GM03348 (cell line): ENCODE measurements at places on chromosomes 2 and 18.

DNA sequence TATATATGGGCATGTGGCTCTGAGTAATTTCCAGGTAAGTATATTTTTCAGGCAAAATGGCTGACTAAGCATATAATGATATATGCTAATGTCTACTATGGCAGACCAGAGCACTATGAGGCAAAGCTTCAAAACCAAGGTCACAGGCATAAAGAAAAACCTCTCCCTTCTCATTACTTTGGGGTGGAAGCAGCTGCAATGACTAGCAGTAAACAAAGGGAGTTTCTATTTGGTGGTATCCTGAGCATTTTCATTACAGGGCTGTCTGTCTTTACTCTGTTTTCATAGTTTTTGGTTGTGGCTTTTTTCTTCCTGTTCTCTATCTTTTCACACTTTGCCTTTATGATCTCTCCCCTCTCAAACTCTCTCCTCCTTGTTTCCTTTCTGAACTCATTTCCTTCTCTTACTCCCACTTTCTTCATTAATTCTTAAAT is 15.6 kb downstream of the PDE6D start:
- DNase-seq: no peak

DNA sequence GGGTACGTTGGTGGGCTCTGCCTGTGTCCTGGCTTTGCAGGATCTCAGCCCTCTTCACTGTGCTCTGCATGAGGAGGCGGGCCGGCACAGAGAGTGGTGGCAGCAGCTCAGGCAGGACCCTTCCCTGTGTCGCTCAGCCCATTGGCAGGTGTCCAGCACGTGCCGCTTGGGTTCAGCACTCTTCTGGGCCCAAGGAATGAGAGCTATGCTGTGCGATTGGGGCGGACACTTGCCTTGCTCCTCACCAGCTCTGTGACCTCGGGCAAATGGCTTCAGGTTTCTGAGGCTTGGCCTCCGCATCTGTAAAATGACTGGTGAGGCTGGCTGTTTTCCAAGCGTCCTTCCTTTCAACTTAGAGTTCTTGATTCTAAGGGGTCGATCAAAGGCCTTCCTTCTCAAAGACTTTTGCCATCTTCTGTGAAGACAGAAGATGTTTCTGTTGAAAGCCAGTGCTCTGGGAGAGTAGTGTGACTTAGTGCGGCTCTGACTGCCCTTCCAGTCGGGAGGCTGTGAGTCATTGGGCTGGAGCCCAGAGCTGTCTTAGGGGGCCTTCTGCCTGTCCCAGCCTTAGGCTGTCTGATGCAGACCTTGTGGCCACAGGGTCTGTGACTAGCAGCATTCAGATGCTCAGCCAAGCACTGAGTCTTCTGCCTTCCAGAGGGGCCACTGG is 35.6 kb downstream of the GLI2 start:
- peak; percentile 93 for DNase-seq

GRCh38 chr18:27008575-27008974 is 143.1 kb upstream of the AQP4 start:
- DNase-seq: no peak

GRCh38 chr18:6486764-6487426 is 72.2 kb upstream of the L3MBTL4 start:
- no peak for DNase-seq

DNA sequence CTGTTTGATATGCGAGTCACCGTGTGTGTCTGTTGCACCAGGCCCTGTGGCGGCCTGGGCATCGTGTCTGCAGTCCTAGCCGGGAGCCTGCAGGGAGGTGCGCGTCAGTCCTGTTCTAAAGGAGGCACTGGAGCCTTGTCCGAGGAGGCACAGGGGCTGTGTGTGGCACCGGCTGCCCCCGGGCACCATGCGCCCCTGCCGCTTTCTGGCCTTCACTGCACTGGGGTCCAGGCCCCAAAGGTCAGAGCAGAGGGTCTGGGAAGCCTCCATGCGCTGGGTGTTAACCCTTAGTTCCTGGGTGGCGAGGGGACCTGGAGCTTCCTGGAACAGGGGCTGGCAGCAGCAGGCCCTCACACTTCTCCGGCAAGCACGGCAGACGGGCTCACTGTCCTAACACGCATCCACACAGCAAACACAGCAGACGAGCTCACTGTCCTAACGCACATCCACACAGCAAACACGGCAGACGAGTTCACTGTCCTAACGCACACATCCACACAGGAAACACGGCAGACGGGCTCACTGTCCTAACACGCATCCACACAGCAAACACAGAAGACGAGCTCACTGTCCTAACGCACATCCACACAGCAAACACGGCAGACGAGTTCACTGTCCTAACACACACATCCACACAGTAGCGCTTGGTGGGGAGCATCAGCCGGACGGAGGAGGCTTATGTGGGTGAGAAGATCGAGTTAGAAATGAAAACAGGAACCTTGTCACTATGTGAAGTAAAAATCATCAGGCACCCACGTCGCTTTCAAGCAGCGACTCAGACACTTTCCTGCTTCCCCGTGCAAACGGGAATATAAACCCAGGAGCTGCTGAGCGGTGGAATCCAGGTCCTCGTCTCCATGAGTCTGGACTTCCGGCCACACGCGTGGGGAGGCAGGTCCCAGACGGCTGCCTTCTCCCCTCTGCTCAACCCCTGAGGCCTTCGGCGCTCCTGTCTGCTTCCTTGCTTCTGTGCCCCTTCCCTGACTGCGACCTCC is 65.3 kb downstream of the TPO start:
- DNase-seq: no peak

DNA sequence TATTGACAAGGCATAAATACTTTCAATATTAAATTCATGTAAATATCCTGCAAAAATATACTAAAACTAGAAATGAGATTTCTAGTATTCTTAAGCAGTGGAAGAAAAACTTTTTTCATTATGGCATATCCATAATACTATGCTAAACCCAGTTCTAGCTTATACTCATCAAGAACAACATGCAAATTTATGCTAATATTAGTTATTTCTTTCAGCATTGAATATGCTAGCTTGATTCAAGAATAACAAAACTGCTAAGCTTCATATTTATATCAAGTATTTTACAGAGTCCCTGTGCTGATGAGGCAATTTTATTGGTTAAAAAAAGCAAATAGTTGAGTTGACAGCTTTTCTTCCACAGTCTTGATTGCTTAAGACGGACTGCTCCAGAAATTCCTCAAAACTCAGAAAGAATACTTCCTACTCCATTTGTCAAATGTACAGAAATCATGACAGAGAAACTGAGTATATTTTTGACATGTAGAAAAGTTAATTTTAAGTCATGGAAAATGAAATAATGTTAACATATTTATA is 105.0 kb downstream of the PIGN start:
- DNase-seq: no peak

DNA sequence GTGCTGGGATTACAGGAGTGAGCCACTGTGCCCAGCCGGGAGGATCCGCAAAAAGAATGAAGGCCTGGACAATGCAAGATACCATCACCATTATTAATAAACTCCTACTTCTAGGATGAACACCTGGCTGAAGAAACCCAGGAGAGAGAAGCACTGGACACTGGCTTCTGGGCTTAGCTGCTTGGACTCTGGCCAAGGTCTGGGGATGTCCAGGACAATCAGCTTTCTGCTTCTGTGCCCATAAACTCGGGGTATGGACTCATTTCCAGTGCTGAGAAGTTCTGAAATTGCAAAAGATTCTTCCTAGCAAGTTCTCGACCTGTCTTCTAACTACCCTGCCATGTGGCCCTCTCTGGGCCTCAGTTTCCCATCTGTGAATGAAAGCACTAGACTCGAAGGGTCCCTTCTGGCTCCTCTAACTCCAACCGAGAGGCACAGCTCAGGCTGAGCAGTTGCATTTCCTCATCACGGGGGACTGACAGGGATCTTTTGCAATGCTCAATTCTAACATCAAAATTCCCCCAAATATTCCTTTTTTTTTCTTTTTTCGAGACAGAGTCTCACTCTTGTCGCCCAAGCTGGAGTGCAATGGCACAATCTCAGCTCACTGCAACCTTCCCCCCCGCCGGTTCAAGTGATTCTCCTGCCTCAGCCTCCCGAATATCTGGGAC is 2.4 kb upstream of the SH2D6 start:
- DNase-seq: no peak

DNA sequence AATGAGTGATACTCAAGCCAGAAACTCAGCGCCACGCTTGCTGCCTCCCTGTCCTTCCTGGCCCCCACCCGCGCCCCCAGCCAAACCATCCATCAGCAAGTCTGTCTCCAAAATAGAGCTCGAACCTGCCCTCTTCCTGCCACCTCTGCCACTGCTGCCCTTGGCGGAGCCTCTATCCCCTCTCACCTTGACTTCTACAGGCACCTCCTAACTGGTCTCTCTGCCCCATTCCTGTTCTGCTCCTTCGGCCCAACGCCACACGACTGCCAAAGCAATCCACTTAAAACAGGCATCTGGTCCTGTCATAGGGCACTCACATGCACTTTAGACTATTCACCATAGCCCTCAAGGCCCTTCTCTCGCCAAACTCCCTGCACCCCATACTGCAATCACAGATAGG is 210.3 kb upstream of the SMAD2 start:
- no peak for DNase-seq

DNA sequence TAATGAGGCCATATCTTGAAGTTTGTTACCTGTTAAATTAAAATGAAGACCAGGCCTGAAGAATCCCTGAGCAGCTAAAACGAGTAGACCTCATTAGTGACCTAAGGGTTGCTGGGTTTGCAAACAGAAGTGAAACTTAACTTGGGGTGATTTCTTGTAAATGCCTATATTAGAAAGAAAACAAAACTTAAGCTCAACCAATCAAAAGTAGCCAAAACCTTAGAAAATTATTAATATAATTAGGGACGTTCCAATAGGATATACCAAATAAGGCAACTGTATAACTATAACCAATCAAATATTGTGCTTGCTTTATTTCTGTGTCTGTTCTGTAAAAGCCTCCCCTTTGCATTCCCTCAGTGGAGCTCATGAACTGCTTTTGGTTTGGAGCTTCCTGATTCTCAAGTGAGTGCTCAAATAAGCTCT is 137.9 kb upstream of the VRK2 start:
- DNase-seq: no peak

DNA sequence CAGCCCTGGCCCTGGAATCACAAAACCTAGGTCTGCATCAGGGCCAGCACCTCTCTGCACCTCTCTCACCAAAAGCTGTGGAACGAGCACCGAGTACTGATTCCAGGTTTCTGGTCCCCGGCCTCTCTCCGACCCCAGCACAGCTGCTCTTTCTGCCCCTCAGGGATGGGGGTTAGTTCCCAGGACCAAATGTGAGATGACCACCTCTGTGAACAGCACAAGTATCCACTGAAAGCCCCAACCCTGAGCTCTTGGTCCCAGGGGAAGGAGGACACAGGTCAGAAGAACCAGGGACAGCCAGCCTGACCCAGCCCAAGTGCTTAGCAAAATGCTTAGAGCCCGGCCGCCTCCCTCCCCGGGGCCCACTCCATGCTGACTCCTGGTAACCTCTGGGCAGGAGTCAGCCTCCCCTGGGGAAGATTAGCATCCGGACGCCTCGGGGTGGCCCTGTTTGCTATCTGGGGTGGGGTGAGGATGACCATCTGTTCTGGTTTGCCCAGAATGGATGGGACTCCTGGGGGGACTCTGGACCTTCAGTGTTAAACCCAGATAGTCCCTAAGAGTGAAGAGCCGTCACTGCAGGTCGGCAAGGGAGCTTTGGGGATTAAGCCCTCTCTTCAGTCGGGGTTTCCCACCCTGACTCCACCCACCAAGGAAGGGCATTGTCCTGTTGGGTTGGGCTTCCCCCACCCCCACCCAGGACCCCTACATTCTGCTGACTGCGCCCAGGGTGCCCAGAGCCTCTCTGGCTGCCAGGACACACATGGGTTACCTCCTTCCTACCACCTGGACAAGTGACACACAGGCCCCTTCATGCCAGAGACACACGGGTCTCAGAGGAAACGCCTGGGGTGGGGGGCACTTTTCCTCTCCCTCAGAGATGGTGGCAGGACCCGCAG is 9.4 kb upstream of the GPR55 start:
- no peak for DNase-seq

DNA sequence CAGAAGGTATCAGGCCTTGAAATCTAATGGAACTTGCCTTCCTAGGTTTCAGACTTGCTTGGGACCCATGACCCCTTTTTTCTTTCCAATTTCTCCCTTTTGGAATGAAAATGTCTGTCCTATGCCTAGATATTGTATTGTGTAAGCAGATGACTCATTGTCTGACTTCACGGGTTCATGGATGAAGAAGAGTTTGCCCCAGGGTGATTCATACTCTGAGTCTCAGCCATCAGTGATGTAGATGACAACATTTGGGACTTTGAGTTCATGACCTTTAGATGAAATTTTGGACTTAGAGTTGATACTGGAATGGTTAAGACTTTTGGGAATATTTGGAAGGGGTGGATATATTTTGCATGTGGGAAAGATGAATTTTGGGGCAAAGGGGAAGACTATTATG is 11.2 kb upstream of the SCYGR5 start:
- peak; percentile 90 for DNase-seq

DNA sequence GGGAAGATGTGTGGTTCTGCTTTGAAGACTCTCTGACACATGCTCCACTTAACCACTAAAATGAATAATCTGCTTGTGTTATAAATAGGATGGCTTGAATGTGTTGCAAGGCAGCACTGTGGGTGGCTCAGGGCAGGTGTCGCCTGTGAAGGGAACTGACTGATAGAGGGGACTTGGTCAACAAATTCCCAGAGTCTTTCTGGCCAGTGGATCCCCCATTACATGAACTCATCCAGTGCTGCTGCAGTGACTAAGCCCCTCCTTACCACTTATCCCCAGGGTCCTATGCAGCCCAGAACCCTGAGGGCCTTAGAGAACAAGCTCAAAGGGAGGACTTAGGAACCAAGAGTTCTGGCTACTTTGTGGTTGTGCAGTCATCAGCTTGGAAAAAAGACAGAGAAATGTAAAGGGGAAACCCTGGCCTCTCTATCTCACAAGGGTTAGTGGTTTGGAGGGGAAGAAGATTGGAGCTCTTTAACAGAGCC is 226.2 kb upstream of the TNP1 start:
- peak; percentile 41 for DNase-seq

DNA sequence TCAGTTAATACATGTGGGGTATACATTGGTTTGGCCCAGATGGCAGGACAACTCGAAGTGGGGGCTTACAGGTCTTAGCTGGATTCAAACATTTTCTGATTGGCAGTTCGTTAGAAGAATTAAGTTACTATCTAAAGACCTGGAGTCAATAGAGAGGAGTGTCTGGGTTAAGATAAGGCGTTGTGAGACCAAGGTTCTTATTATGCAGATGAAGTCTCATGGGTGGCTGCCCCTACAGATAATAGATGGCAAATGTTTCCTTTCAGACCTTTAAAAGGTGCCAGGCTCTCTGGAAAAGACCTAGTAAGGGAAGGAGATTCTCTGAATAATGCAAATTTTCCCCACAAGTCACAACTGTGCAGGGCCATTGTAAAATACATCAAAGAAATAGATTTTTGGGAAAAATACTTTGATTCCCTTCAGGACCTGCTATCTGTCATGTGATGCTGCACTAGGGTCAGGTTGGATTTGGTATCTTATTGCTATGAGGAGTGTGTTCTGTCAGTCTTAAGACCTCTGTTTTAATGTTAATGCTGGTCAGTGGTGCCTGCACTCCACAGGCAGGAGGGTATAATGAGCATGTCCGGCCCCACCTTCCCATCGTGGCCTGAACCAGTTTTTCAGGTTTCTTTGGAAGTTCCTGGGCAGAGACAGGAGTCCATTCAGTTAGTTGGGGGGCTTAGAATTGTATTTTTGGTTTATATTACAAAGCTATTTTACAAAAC is 14.3 kb upstream of the MC5R start:
- DNase-seq: no peak

- no peak for DNase-seq
Observed at GRCh38 chr2:14773696-14774095, 141.2 kb downstream of the LRATD1 start.
